ENCODE measurements at places on chromosomes 16 and 17. TPM values are rescaled to one million over a fixed set of nuclear protein-coding genes. Genes with fewer than 3 reads are reported as not detected.

PARD6A gene
- 2.5 TPM for total RNA-seq

KRTAP3-2 gene
- not detected for total RNA-seq

KIF18B gene
- 2.8 TPM for total RNA-seq

CMTM2 gene
- not detected for total RNA-seq

KRT25 gene
- not detected for total RNA-seq

TSNAXIP1 gene
- 0.81 TPM for total RNA-seq

GNGT2 gene
- total RNA-seq: 0.50 TPM

HBM gene
- total RNA-seq: not detected

FAHD1 gene
- total RNA-seq: 124 TPM

PDILT gene
- not detected for total RNA-seq

TEKT5 gene
- not detected for total RNA-seq

GRB7 gene
- total RNA-seq: 0.16 TPM

KIAA0513 gene
- 3.2 TPM for total RNA-seq

CLEC18A gene
- 0.50 TPM for total RNA-seq

CDRT15 gene
- not detected for total RNA-seq

SLC26A11 gene
- total RNA-seq: 6.0 TPM

Data from bladder microvascular endothelial cell (primary cell).